ENCODE measurements at places on chromosomes 7 and 10.

DNA sequence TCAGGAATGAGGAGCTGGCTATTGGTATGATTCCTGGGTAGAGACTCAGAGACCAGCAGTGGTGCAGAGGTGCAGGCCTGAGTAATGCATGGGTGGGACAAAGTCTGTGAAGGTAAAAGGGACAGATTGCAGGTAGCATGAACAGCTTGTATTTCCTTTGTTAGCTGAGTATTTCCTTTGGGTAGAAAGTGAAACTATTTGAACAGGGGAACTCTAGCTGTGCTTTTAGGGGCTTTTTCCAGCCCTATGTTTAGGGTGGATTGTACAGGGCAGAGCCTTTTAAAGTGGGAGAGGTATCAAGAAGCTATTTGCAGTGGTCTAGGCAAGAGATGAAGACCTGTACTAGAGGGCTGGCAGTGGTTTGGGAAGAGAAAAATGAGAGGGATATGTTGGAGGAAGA lies 739.9 kb downstream of the REEP3 start:
- DNase-seq: no peak

- no peak for DNase-seq
Observed at GRCh38 chr10:94680544-94680943, 3.0 kb upstream of the CYP2C18 start.

- DNase-seq: no peak
Observed at GRCh38 chr7:149321978-149322541, 60.1 kb downstream of the ZNF783 start.

- DNase-seq: no peak
Observed at GRCh38 chr10:125979976-125980375, 83.6 kb downstream of the FANK1 start.

GRCh38 chr7:71208881-71209280 lies 76.9 kb downstream of the GALNT17 start:
- no peak for DNase-seq

GRCh38 chr7:123729218-123729578 lies 19.6 kb downstream of the WASL start:
- DNase-seq: no peak

DNA sequence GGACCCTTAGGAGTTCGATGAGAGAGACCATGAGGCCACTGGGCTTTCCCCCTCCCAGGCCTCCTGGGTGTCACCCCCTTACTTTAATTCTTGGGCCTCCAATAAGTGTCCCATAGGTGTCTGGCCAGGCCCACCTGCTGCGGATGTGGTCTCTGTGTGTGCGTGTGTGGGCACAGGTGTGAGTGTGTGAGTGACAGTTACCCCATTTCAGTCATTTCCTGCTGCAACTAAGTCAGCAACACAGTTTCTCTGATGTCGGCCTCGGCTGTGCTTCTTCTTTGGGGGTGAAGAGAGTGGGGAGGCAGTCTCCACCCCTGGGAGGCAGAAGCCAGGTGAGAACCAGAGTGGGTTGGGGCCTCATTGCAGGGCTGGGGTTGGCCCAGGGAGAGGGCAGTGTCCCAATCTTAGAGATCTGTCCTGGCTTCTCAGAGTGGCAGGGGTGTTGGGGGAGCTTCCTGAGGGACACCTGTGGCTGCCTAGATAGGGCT lies 1.5 kb downstream of the PVRIG start:
- peak; percentile 62 for DNase-seq

- DNase-seq: no peak
Observed at GRCh38 chr10:22681783-22682183, 32.6 kb downstream of the PIP4K2A start.

- no peak for DNase-seq
Observed at GRCh38 chr7:55574051-55574717, 1.9 kb upstream of the VOPP1 start.

DNA sequence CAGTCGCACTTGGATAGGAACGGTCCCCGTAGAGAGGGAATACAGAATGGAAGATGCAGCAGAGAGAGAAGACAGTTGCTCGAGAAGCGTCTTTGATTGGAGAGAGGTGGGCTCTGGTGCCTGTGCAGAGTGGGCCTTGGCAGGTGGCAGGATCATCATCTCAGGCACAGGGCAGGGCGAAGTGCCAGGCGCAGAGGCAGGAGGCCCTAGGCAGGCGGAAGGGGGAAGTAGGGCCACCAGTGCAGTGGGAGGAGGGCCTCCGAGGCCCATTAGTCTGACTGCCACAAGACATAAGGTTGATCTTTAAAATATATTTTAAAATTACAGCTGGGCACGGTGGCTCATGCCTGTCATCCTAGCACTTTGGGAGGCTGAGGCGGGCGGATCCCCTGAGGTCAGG lies 10.1 kb downstream of the CARD11 start:
- no peak for DNase-seq

DNA sequence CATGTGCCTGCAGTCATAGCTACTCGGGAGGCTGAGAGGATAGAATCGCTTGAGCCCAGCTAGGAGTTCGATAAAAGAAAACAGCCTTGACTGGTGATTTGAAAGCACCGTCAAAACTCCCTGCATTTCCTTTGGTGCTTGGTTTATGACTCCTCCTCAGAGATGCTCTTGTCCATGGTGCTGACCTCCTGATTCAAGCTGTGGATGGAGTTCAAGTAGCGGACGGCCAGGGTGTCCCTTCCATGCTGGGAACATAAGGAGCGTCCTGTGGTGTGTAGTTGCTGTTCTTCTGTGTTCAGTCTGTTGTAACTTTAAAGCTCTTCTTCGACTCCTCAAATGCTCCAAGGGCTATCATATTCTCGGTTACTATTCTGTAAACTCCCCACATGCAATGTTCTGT lies 382.5 kb upstream of the KIAA1217 start:
- no peak for DNase-seq

DNA sequence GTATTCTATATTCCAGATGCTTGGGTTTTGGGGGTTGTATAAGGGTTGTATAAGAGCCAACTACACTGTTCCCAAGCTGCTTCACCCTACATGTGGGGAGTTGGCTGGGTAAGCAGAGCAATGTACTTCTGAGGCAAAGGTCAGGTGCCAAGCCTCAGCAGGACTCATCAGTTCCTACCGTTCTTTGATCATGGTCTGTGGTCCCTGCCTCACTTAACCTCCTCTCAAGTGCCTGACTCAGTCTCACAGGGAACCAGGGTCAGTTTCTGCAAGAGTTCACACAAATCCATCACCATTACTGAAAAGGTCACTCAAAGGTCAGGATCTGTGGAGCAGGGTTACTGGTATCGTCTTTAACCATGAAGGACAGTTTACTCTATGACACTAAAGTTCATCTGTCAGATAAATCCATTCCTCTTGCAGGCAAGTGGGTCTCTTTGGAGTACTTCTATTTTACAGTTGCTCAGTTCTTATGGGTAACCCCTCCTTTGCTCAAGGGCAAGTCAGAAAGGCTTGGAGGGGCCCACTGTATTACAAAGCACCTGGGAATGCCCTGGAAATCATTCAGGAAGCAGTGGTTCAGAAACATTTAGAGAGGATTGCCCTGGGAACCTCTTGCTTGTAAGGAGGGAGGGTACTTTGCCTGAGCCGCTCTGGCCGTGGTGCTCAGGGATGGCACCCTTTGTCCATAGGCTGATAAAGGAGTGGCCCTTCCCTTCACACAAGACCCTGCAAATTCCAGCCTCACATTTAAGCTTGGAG lies 184.3 kb upstream of the CDCA7L start:
- no peak for DNase-seq

DNA sequence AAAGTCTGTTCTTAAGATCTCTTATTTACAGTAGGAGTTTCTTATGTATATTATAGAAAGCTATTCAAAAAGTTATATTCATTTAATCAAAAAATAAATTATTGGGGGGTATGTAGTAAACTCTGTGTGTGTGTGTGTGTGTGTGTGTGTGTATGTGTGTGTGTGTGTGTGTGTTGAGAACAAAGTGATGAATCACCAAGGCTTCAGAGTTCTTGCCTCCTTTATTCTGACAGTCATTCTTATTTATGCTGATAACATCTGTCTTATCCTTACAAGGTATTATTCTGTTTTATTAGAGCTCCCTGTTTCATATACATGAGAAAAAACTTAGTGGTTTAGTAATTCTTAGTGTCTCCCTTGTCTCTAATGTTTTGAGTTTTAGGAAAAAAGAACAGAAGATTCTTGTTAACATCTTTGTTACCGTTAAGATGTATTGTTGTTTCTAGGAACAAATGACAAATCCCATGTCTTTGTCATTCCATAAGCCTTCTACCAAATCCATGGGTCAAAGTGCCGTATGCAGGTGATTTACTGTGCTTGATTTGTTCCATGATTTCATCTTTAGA lies 424.0 kb downstream of the EXOC4 start:
- DNase-seq: no peak

GRCh38 chr7:105191331-105191730 lies 177.3 kb downstream of the KMT2E start:
- no peak for DNase-seq

DNA sequence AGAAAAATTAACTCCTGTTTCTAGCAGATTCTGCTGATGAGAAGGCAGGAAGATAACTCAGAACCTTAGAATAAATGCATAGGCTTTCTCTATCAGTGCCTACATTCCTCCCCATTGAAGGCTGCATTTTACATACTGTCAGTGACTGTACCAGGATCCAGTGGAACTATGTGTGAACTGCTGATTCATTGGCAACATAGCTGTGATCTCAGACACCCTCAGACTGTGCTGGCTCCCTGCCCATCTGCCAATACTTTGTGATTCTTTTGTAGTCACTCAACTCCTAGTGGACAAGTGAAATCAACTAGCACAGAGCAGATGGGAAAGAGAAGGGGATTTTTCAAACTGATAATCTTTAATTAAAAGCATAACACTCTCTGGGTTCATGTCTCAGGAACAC lies 375.8 kb downstream of the MDFIC start:
- no peak for DNase-seq

GRCh38 chr10:59354434-59354833 lies 7.9 kb downstream of the FAM13C start:
- DNase-seq: no peak

- no peak for DNase-seq
Observed at GRCh38 chr10:25766687-25767221, 167.3 kb upstream of the MYO3A start.

DNA sequence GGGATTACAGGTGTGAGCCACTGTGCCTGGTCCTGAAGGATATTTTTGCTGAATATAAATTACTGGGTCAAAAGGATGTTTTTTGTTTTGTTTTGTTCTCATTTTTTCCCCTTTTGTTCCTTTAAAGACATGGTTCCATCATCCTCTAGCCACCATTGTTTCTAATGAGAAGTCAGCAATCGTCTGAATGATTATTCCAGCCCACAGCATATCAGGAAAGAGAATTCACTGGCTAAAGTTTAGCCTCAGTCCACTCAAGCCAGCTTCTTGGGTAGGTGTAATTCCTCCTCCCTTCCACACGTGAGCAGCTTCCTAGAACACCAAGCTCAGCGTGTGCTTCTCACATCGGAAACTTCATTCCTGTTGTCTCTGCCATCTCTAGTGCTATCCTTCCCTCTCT lies 112.8 kb upstream of the INSIG1 start:
- DNase-seq: no peak

DNA sequence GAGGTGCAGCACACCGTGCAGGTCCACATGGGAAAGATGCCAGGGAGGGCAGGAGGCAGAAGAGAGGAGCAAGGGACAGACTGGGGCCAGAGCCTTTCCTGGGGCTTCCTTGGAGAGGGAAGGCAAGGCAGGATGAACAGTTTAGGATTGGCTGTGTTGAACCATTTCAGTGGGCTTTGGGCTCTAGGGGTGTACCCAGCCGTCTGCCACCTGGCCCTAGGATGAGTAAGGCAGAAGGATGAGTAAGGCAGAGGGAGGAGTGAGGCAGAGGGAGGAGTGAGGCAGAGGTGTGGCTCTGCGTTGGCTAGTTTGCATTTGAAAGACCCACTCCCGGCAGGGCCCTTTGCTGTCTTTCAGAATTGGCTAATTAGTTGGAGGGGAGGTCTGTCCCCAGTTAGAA lies 31.5 kb upstream of the PRF1 start:
- no peak for DNase-seq

GRCh38 chr7:140033779-140034363 lies 28.9 kb downstream of the PARP12 start:
- DNase-seq: no peak

GRCh38 chr10:51694086-51694768 lies 5.2 kb downstream of the CSTF2T start:
- DNase-seq: no peak

GRCh38 chr7:104984585-104985258 lies 29.3 kb upstream of the KMT2E start:
- no peak for DNase-seq

- DNase-seq: no peak
Observed at GRCh38 chr10:47013507-47014154, 102.4 kb downstream of the PTPN20 start.

DNA sequence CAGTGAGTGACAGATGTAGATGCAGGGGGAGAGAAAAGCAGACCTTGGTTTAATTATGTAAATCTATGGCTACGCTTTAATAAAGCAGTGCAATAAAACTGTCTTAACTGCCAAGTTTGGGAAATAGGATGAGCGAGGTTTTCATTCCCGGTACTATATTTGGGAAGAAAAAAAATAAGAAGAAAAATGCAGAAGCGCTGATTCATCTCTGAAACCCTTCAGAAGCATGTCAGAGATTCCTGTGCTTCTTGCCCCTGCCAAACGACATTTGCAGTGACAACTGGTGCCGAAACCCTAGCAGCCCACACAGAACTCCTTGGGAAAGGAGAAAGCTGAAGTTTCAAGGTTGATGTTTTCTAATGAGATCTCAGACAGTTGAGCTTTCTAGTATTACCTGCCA lies 380.7 kb downstream of the REEP3 start:
- no peak for DNase-seq

- DNase-seq: no peak
Observed at GRCh38 chr7:98464558-98464940, 63.7 kb upstream of the BAIAP2L1 start.

DNA sequence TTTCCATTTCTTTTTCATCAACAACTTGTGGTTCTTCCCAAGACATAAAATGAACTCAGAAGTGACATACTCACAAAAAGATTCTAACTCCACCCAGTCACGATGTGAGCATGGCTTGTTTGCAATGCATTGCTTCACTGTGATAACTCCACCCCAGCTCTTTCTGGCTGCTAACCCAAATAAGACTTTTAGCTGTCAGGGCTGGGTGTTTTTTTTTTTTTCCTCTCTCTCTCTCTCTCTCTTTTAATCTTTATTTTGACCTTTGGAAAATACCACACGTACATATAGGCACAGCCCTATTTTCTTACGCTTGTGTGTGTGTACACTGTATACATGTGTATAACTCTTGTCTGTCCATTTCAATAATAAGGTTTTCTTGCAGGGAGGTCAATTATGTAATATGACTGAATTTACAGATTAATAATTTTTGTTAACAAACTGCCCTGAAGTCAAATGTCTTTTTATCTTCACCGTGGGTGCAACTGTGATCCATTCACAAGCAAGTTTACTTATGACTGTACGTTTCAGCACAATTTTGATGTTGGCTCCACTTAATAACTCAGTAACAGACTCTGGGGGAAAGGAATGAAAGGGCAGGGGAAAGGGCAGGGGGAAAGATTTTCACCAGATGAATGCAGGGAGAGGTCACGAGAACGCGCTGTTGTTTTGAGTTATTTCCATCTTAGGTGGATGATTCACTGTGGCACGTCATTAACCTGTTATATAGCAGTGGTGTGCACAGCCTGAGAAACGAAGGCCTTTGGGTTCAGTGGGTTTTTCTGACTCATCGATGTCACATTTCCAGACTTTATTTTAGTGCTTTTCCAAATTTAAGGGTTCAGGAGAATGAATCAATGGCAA lies 49.1 kb downstream of the APBB1IP start:
- DNase-seq: peak; percentile 51

GRCh38 chr10:128943111-128943510 lies 523.9 kb upstream of the MGMT start:
- no peak for DNase-seq
